ENCODE measurements at places on chromosomes 7 and 10. TPM values are rescaled to one million over a fixed set of nuclear protein-coding genes. Genes with fewer than 3 reads are reported as not detected.

The CHAT gene
- 0.62 TPM for total RNA-seq

The AP5Z1 gene
- total RNA-seq, result 53.2 TPM

GRCh38 chr10:344582-345200, 209.4 kb downstream of the ZMYND11 start:
- peak; percentile 2 for DNase-seq

- no peak for DNase-seq
Measured at GRCh38 chr7:47710201-47710935, 128.5 kb upstream of the TNS3 start.

The CYP2E1 gene
- 0.62 TPM for total RNA-seq

GRCh38 chr10:33240931-33241330, 93.5 kb downstream of the NRP1 start:
- no peak for DNase-seq

Measured in type B pancreatic cell (in vitro differentiated cells).